Stimulated activated CD8-positive, alpha-beta memory T cell treated with anti-CD3 and anti-CD28 coated beads, Interleukin-15, amount 100 ng/mL, for 24 hours (primary cell): ENCODE measurements at places on chromosomes 2 and 18.

GRCh38 chr2:73850009-73850408, 21.2 kb downstream of the STAMBP start:
- DNase-seq, result no peak

DNA sequence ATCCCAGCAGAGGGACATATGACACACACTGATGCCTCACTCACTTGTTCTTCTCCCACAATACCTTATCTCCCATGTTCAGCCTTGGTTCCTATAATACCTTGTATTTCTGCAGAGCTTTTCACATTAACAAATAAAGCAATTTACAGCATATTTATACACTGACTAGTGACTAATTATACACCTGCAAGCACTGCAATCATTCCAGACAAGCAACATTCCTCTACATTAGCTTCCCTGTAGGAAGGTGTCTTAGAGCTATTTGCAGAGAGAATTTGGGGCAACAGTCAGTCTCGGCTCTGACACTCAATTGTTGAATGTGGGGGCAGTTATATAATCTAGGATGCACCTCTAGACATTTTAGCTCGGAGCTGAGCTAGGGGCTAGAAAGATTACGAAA, 9.5 kb upstream of the INSIG2 start:
- no peak for DNase-seq

DNA sequence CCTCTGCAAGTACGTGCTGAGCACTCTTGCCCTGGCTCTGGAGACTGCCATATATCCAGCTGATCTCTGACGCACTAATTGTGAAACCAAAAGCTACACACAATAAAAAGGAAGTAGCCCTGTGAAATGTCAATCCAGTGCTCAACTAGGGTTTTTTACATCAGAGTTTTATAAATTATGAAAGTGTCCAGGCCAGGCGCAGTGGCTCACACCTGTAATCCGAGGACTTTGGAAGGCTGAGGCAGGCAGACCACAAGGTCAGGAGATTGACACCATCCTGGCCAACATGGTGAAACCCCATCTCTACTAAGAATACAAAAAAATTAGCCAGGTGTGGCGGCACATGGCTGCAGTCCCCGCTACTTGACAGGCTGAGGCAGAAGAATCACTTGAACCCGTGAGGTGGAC, 24.5 kb upstream of the PEX13 start:
- no peak for DNase-seq

- DNase-seq, result no peak
These were observed 127.0 kb upstream of the KLHL14 start for GRCh38 chr18:32899819-32900218.

DNA sequence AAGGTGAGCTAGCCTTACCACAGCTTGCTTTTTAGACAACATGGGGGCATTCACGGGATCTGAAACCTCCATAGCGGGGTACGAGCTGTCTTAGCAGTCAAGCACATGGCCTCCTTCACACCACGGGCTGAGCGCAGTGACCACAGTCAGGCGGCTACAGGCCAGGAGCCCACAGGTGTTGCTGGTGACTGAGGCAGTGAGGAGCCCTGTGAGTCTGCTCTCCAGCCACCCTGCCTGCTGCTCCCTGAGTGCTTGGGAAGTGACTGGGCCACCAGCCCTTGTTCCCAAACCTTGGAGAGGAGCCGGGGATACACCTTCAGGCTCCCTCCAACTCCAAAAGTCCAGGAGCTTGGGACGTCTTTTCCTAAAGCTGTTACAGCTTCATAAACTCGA, 418.1 kb upstream of the MYT1L start:
- no peak for DNase-seq

DNA sequence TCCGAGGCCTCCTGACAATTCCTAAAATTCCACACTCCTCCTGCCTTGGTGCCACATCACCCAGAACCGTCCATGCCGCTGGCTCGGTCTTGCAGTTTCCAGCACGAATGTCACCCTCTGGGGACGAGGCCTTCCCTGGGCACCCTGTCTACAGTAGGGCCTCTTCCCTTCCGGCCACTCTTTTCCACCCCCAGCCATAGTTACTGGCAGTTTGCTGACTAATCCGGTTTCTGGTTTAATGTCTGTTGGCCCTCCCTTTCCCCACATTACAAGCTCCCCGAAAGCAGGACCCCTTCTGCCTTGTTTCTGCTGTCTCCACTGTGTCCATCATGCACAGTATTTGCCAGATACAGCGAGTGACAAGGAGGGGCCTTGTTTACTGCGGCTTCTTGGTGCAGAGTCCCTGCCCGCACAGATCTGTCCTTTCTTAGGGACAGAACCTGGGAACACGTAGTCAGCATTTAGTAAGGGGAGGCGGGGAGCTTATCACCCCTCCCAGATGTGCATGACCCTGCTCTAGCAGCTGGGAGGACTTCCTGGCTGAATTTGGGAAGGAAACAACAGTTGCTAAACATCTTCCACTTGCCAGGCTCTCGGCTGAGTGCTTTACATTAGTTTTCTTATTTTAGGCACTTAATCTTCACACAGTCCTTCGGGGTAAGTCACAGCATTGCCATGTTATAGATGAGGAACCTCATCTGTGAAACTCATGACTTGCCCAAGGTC, 23.6 kb upstream of the CATIP start:
- no peak for DNase-seq

DNA sequence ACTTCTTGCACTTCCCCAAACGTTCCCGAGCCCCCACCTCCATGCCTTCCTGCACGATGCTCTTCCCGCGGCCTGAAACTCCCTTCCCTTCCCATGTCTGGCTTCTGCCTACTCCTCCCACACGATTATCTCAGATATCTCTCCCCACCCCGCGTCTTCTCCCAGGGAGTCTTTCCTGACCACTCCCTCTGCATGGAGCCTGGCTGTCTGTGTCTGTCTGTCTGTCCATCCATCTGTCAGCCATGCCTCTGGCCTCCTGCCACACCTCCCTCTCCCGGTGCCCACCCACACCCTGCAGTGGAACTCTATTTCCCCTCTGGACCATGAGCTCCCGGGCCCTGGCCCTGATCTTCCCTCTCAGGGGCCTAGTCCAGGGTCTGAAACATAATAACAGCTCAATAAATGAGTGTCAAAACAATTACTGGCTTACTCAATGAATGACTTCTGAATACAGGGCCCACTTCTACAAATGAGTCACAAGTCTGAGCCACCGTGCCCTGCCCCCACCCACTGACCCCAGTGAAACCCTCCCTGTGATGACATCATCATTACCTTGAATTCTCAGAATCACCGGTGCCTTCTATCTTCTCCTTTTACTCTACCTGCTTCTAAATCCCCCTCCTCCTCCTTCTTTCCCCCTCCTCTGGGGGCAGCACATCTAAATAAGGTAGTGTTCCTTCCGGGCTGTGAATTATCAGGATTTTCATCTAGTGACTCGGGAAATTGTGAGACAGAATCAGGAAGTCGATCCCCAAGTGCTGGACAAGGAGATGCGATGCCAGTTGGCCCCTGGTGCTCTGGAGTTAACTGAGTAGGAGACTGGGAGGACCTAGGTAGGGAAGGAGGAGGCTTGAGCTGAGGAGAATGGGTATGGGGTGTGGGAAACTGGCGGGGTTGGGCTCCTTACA, 46.1 kb upstream of the PLB1 start:
- no peak for DNase-seq
